HS-5 (cell line): ENCODE measurements at places on chromosomes 7 and 10.

- DNase-seq = no peak
Measured at GRCh38 chr10:33180390-33180789, 154.1 kb downstream of the NRP1 start.

- DNase-seq = peak; percentile 57
Measured at GRCh38 chr10:44125879-44126278, 259.0 kb downstream of the CXCL12 start.

DNA sequence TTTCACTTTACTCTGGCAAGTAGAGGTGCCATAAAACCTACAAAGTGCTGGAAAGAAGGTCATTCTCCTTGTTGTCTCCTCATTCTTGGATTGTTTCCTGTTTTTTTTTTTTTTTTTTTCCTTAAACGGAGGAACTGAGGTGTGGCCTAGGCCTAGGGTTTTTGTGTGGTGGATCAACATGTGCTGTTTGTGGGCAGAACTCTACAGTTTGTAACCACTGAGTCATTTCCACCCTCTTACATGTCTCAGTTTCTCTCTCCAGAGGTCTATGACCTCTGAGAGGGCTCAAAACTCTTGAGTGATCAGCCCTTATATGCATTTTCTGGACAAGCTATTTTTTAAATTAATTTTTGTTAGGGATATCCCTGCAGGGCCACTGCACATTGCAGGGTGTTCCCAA, 296.0 kb downstream of the PPP1R3A start:
- DNase-seq = no peak

DNA sequence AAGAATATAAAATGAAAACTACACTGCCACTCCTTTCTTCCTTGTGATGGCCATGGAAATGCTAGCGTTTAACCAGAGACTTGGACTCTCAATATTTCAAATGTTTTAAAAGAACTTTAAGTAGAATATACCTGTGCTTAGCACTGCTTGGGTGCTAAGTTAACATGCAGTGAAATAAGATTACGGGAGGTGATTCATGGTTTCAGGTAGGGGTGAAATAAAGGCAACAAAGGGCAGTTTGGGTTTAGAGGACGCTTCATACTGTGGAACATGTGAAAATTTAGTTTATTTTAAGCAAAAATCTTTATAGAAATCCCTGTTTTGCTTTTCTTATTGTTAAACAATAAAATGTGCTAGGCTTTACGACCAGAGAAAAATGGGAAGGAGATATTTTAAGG, 94.0 kb downstream of the PTPRZ1 start:
- DNase-seq = no peak

DNA sequence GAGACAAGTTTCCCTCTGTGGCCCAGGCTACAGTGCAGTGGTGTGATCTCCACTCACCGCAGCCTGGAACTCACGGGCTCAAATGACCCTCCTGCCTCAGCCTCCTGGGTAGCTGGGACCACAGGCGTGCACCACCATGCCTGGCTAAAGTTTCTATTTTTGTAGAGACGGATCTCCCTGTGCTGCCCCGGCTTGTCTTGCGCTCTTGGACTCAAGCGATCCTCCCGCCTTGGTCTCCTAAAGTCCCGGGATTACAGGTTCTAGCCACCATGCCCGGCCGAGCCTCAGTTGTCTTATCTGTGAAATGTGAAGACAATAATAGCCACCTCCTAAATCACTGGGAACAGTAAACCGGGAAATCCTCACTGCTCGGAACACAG, 88.1 kb downstream of the FOXL3 start:
- DNase-seq = no peak

DNA sequence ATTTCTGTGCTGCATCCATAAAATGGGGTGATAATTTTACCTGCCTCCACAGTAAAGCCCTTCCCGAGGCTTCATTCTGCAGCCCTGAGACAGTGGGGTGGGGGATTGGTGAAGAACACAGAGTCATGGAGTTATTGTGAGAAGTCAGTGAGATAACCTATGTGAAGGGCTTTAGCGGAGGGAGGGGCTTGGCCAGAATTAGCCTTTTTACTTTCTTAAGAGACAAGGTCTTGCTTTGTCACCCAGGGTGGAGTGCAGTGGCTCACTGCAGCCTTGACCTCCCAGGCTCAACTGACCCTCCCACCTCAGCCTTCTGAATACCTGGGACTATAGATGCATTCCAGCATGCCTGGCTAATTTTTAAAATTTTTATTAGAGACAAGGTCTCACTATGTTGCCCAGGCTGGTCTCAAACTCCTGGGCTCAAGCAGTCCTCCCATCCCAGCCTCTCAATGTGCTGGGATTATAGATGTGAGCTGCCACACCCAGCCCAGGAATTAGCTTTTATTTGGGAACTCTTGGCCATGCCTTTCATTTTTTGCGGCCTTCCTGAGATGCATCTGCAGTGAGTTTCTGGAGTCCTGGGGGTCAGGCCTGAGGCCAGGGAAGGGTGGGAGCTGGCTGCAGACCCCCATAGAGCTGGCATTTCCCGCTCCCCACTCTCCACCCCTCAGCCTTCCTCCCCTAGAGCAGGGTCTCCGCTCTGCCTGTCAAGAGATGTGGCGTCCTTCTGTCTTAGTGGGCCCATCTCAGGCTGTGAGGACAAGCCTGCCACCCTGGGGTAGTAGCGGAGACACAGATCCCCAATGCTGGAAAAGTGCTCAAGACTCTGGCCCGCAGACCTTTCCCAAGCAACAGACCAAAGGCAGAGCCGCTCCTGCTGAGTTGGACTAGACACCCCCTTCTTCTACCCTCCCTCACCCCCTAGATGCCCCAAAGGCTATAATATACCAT, 77.0 kb downstream of the ZMIZ1 start:
- no peak for DNase-seq

DNA sequence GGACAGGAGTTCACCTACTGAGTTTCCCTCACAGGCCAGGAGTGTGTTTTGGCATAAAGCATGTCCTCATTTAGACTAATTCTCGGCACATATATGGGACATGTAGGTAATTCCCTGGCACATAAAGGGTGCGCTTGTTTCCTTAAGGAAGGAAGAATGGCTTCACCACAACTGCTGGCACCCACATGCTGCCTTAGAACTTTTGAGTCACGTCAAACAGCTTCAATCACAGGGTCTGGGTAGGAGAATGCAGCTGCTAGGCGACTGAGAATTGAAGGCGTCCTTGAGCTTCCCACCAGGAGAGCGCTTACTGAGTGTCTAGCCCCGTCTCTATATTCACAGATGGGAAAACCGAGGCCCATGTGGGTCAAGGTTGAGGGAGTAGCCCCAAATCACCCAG, 146.1 kb downstream of the CHN2 start:
- no peak for DNase-seq
